Activated naive CD8-positive, alpha-beta T cell treated with anti-CD3 and anti-CD28 coated beads for 36 hours (primary cell): ENCODE measurements at places on chromosomes 2 and 18. TPM values are rescaled to one million over a fixed set of nuclear protein-coding genes. Genes with fewer than 3 reads are reported as not detected.

DNA sequence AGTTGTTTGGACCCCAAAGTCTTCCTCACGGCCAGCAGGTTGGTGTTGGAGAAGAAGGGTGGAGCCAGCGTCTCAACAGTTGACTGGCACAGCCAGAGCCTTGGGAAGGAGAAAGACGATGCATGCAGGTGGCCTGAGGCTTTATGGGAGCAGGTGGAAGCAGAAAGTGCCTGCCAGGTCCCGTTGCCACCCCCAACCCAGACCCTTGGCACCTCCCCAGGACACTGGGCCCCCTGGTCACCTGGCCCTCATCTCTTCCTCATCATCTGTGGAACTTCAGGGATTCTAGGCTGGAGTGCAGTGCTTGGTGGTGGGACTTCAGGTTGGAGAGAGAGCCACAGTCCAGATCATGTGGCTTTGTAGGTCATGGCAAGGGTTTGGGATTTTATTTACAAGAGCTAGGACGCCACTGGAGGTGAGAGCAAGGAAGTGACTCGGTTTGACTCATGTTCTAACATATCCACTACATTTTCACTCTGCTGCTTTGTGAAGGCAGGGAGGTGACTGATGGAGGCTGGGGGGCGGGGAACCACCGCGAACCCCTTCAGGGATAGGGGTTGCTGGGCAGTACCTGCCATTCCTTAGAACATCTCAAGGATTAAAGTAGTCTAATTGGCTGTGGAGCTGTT lies 62.5 kb upstream of the B3GNT7 start:
- DNase-seq, result no peak

- DNase-seq, result no peak
These were observed 396.9 kb downstream of the DLGAP1 start for GRCh38 chr18:4058179-4058578.

GRCh38 chr2:120667981-120668380 lies 67.7 kb upstream of the GLI2 start:
- no peak for DNase-seq

GRCh38 chr2:98897746-98898145 lies 38.3 kb downstream of the CRACDL start:
- DNase-seq, result no peak

- no peak for DNase-seq
These were observed 109.1 kb downstream of the PLA2R1 start for GRCh38 chr2:159953136-159953823.

CFAP65 gene
- not detected for total RNA-seq

GRCh38 chr2:234680688-234681619 lies 184.1 kb upstream of the ARL4C start:
- no peak for DNase-seq
